Right atrium auricular region (tissue), 2 donors: ENCODE measurements at places on chromosomes 7 and 10.

- H3K4me3 ChIP-seq: no peak overlapping the region
- no peak for DNase-seq
- H3K4me1 ChIP-seq: peaks cover 34% of the 10 kb centered on the region
- H3K27me3 ChIP-seq: no peaks in the 10 kb centered on the region
Observed at GRCh38 chr10:22852712-22853353, 75.0 kb upstream of the ARMC3 start.

DNA sequence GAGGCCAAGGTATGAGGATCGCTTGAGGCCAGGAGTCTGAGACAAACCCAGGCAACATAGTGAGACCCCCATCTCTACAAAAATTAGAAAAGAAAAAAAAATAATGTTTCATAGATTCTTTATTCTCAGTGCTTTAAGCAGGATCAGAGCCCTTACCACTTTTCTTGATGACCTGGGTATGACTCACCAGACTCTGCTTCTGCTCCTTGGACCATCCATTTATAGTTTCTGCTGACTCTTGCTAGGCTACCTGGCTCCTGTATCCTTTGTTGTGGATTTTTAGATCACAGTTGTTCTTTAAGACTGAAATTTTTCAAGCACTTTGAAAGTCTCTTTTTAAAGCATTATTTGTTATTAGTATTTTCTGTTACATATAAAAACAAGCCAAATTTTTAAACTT lies 411.1 kb downstream of the GFRA1 start:
- H3K27me3 ChIP-seq: no peaks in the 10 kb centered on the region
- H3K36me3 ChIP-seq: no peaks in the 10 kb centered on the region
- H3K27ac ChIP-seq: no peak overlapping the region
- H3K4me1 ChIP-seq: no peaks in the 10 kb centered on the region

- no peaks in the 10 kb centered on the region for H3K27me3 ChIP-seq
- no peaks in the 10 kb centered on the region for H3K4me1 ChIP-seq
- H3K4me3 ChIP-seq: no peak overlapping the region
- no peak for DNase-seq
- H3K27ac ChIP-seq: no peak overlapping the region
- no peaks in the 10 kb centered on the region for H3K36me3 ChIP-seq
Observed at GRCh38 chr7:137635874-137636273, 210.9 kb downstream of the DGKI start.

DNA sequence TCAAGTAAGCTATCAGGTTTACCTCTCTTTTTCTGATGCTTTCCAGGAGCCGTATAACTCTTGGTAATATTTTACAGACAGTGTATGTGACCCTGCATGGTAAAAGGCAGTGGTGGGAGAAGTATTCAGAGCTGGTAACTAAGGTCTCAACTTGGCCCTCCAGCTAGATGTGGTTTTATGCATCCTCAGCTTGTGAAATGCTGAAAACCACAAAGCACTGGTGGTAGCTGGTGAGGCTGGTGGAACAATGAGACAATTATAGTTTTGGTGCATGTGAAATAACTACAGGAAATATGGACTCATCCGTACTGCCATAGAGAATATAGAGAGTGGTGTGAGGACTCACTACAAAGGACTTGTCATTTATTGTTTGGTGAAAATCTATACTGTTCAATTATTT lies 383.0 kb upstream of the PCDH15 start:
- no peak overlapping the region for H3K27ac ChIP-seq
- no peaks in the 10 kb centered on the region for H3K27me3 ChIP-seq
- no peak overlapping the region for H3K4me3 ChIP-seq
